RKO (cell line): ENCODE measurements at places on chromosomes 5 and 9.

GRCh38 chr5:76863001-76863400 is 13.2 kb downstream of the S100Z start:
- DNase-seq, result no peak

- no peak for DNase-seq
Measured at GRCh38 chr5:101009758-101010519, 106.9 kb upstream of the ST8SIA4 start.

GRCh38 chr5:76532973-76533372 is 90.2 kb downstream of the F2RL2 start:
- DNase-seq, result no peak

GRCh38 chr5:7541898-7542297 is 146.0 kb downstream of the ADCY2 start:
- DNase-seq, result peak; percentile 19

DNA sequence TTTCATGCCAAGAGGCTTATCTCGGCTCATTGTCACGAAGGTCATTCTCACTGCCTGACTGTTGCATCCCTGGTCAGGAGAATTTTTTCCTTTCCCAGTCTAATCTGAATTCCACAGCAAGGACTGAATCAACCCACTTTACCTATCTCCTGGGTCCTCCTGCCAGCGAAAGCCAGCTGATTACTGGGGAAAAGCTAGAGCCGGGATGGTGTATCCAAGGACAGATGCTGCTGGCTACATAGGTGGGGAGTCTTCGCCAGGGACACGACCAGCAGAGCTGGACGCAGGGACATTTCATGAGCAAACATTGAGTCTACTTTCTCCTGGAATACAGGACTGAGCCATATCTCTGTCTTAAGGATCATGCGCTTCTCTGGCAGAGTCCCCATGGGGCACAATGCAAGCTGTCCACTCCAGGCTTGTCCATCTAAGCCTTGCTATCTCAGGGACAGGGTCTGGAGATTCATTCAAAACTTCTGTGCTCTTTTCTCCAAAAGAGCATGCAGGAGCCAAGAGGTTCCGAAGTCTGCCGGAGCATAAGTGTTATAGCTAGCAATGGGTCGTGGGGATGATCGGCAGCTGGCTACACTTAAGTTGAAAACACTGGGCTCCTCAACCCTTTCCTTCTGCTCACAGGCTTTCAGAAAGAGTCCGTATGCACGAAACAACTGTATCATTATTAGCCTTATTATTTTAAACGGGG is 6.5 kb upstream of the HAND1 start:
- DNase-seq, result no peak

DNA sequence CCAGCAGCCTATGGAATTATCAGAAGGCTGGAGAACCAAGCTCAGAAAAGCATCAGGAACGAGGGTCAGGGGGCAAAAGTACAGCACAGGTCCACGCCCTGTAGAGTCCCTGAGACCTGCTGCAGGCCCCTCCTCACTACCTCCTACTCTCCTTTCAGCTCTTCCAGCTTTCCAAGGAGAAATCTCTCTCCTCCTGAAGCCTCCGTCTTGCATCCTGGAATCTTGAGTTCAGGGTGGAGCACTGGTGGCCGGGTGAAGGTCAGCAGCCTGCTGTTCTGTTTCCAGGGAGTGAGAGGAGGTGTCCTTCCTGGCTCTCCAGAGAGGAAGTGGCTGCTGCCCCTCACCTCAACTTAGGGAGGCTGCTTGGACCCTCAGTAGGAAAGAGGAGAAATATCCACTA is 342.3 kb downstream of the ZSWIM6 start:
- DNase-seq, result no peak

DNA sequence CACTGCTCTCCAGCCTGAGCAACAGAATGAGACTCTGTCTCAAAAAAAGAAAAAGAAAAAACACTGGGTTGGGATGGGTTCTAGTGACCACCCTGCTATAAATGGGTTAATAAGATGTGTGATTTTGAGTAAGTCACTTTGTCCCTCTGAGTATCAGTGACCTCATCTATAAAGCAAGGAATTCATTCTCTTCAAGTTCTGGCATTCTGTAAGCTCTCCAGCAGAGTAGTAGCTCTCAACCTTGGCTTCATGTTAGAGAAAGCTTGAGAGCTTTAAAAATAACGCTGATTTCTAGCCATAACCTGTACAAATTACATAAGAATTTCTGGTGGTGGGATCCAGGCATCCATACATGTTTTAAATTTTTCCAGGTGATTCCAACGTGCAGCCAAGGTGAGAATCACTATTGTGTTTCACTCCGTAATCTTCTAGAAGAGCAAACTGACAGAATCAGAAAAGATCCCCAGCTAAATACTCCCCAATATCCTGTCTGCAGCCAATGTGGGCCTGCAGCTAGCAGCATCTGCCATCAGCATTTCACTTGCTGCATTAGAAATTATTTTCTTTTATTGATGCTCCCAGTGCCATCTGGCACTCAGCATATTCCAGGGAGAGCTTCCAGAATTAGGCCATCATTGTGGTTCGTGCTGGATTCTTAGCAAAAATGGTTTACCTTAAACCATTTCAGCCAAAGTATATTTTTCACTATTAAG is 109.4 kb downstream of the FEM1C start:
- DNase-seq, result no peak

DNA sequence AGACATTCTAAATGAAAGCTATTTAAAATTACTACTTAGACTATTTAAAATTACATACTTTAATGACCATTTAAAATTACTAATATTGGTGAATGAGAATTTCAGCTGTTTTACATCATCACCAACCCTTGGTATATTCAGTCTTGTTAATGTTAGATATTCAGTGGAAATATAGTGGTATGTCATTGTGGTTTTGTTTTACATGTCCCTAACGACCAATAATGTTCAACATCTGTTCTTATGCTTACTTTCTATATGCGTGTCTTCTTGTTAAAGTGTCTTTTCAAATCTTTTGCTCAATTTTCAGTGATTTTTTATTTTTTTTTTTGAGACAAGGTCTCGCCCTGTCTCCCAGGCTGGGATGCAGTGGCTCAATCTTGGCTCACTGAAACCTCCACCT is 279.3 kb upstream of the TARS1 start:
- DNase-seq, result no peak

- no peak for DNase-seq
Measured at GRCh38 chr5:19753579-19753978, 234.4 kb downstream of the CDH18 start.

- no peak for DNase-seq
Measured at GRCh38 chr9:12862611-12863410, 88.0 kb downstream of the LURAP1L start.

DNA sequence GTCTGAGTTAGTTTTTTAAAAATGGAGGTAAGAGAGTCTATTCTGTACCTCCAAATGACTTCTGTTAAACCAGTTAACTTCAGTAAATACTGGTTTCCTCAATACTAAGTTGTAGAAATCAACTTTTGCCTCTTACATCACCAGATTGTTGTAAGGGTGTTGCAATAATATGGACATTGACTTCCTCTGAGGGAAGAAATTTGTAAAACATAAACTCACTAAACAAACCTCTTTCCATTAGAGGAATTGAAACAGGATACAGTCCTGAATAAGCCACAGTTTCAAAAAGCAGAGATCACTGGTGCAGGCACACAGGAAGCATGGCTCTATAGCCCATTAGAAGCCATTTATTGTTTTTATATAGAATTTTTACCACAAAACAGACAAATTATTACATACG is 32.7 kb upstream of the SLCO6A1 start:
- no peak for DNase-seq

GRCh38 chr9:131116281-131117120 is 8.9 kb upstream of the NUP214 start:
- no peak for DNase-seq

- DNase-seq, result no peak
Measured at GRCh38 chr5:157817387-157817702, 41.6 kb downstream of the CLINT1 start.

DNA sequence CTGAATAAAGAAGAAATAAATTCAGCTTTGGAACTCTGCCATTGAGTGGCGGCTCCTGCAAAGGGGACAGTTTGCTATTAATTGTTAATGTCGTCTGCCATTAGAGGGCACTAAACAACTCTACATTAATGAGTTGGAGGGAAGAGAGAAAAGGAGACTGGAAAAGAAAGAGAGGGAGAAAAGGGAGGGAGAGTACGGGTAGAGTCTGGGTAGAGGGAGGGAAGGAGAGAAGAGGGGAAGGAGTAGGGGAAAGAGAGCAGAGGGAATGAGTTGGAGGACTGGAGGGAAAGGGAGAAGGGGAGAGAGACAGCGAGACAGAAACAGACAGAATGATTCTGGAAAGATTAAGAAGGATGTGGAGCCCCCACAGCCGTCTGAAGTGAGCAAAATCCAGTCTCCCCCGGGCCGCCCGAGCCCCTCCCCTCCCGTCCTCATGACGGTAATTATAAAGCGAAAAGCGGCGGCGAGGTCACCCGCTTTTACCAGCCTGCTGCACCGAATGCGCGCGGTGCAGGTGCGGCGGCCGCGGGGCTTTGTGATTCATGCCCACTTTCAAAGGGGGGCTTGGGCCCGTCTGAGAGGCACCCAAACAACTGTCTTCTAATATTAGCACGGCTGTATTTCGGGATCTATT is 1.9 kb upstream of the FST start:
- peak; percentile 67 for DNase-seq

GRCh38 chr5:131671994-131672655 is 37.1 kb upstream of the RAPGEF6 start:
- DNase-seq, result no peak

- no peak for DNase-seq
Measured at GRCh38 chr5:133494923-133495246, 117.5 kb downstream of the FSTL4 start.

- DNase-seq, result peak; percentile 42
Measured at GRCh38 chr9:4674783-4675182, 4.6 kb upstream of the CDC37L1 start.

- DNase-seq, result no peak
Measured at GRCh38 chr5:132787076-132787475, 10.0 kb upstream of the SEPTIN8 start.

GRCh38 chr5:92922231-92922967 is 658.6 kb downstream of the NR2F1-AS1 start:
- DNase-seq, result no peak

DNA sequence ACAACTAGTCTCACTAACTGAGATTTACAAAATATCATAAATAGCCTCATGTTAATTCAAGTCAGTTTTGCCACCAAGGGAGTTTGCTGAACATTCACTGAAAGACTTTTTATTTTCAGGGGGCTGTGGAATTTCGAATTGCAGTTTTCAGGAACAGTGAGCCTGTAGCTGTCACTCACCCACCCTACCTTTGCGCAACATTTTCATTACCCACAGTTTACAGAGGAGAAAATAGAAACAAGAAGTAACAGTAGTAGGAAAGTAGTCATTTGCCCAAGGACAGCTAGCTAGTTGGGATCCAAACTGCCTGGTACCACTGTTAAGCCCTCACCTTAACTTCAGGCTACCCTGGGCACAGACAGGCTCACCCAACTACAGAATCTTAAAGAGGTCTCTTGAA is 154.1 kb downstream of the ADAMTS12 start:
- no peak for DNase-seq

GRCh38 chr5:3345195-3345594 is 250.4 kb upstream of the IRX1 start:
- no peak for DNase-seq

DNA sequence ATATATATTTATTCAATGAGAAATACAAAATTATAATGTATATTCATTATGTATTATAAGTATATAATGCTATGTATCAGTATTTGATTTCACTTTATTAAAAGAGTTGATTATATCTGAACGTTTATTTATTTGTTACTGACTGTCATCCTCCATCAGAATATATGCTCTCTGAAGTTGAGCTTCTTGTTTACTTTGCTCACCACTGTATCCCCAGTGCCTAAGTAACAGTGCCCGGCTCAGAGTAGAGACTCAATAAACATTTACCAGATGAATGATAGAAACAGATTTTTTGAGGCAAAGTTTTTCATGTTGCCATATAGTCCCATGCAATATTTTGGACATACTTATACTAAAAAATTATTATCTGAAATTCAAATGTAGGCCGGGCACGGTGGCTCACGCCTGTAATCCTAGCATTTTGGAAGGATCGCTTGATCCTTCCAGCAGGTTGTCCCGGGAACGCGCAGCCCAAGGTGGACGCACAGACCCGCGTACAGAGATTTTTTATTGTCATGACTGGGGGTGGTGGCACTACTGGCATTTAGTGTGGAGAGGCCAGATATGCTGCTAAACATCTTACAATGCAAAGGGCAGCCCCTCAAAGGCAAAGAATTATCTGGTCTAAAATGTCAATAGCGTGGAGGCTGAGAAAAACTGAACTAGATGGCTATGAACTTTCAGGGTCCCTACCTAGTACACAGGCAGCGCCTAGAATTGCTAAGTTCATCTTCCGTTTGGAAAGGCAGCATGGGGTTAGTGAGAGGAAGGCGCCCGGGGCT is 761 bp upstream of the DNAJC25 start:
- no peak for DNase-seq

- DNase-seq, result no peak
Measured at GRCh38 chr5:177099422-177100093, 12.8 kb downstream of the FGFR4 start.

DNA sequence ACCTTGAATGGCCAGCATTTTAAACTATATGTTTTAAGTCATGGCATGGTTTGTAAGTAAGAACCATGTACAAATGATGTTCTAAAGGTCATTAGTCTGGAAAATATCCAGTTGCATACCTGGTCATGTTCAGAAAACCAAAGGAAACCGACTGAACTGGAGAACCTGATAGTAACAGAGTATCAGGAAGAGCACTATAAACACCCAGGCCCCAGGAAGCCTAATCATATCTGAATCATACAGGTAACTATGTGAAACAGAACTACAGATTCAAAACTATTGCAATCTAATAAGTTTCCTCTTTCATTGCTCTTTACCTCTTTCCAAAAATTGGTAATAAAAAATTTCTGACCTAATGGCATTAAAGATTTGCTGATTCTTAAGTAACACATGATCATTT is 500.3 kb downstream of the ARHGEF28 start:
- no peak for DNase-seq

- no peak for DNase-seq
Measured at GRCh38 chr5:135373736-135374515, 25.1 kb downstream of the MACROH2A1 start.

GRCh38 chr5:81855591-81855990 is 104.7 kb upstream of the SSBP2 start:
- DNase-seq, result no peak

DNA sequence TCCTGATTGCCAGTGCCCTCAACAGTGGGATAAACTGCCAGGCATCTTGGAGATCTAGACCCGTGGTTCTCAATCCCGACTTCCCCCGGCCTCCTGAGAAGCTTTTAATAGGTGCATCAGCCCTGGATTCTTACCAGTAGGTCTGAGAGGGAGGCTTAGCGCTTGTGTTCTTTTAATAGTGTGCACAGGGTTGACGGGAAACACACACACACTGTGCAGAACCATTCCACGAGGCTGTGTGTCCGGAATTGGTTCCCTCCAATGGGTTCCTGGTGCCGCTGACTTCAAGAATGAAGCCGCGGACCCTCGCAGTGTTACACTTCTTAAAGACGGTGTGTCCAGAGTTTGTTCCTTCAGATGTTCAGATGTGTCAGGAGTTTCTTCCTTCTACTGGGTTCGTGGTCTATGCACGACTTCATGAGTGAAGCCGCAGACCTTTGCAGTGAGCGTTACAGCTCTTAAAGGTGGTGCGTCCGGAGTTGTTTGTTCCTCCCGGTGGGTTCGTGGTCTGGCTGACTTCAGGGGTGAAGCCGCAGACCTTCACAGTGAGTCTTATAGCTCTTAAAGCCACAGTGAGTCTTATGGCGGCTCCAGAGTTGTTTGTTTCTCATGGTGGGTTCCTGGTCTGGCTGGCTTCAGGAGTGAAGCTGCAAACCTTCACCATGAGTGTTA is 46.6 kb upstream of the PRSS3 start:
- no peak for DNase-seq

- peak; percentile 59 for DNase-seq
Measured at GRCh38 chr5:144191998-144192397, 21.3 kb downstream of the KCTD16 start.
